ENCODE measurements at places on chromosomes 5 and 9.

- no peak overlapping the region for H3K4me3 ChIP-seq
- no peak overlapping the region for H3K27ac ChIP-seq
- peaks cover 5% of the 10 kb centered on the region for H3K4me1 ChIP-seq
- no peaks in the 10 kb centered on the region for H3K27me3 ChIP-seq
- H3K36me3 ChIP-seq, result no peaks in the 10 kb centered on the region
Observed at GRCh38 chr5:59538750-59539121, 354.8 kb downstream of the PDE4D start.

DNA sequence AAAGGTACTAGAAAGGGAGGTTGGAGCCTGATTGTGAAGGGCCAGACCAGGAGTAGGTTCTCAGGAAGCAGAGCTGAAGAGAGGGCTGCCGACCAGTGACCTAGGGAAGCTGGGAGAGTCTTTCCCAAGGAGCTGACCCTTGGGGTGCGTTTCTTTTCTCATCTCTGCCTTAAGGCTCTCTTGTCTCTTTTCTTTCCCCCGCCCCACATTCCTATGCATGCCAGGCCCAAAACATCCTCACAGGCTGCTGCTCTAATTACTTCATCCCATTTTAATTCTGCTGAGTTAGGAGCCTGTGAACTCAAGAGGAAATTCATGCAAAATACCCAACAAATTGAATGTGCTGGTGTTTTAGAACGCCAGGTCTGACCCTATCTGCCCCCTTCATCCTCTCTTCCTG, 46.9 kb upstream of the HSPA9 start:
- no peak overlapping the region for H3K27ac ChIP-seq
- ATAC-seq, result no peak
- H3K4me3 ChIP-seq, result no peak overlapping the region
- H3K36me3 ChIP-seq, result no peaks in the 10 kb centered on the region
- no peaks in the 10 kb centered on the region for H3K27me3 ChIP-seq

- ATAC-seq, result no peak
- no peak overlapping the region for H3K4me3 ChIP-seq
- no peaks in the 10 kb centered on the region for H3K27me3 ChIP-seq
- no peak overlapping the region for H3K27ac ChIP-seq
- H3K4me1 ChIP-seq, result no peaks in the 10 kb centered on the region
- H3K36me3 ChIP-seq, result no peaks in the 10 kb centered on the region
Observed at GRCh38 chr9:86246752-86247161, 12.7 kb downstream of the C9orf153 start.

- no peaks in the 10 kb centered on the region for H3K36me3 ChIP-seq
- no peak overlapping the region for H3K27ac ChIP-seq
- no peaks in the 10 kb centered on the region for H3K4me1 ChIP-seq
- H3K4me3 ChIP-seq, result no peak overlapping the region
Observed at GRCh38 chr9:471320-471719, 256.7 kb downstream of the DOCK8 start.

- no peaks in the 10 kb centered on the region for H3K4me1 ChIP-seq
- no peaks in the 10 kb centered on the region for H3K27me3 ChIP-seq
- no peak overlapping the region for H3K4me3 ChIP-seq
- no peak for ATAC-seq
Observed at GRCh38 chr5:108649646-108650045, 98.1 kb upstream of the FER start.

DNA sequence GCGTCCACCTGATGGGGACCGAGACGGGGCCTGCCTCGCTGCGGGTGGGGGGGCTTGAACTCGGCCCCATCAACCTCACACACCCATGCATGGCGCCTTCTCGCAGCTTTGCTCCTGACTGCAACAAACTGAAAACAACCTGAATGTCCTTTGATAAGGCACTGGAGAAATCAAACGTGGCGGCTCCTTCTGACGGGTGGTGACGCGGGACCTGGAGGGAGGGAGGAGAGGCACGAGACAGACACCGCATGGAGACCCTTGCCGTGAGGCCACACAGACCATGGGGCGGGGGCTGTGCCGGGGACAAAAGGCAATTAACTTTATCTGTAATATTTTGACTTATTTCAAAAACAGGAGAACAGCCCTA, 48.6 kb downstream of the NACC2 start:
- H3K4me3 ChIP-seq, result no peak overlapping the region
- no peaks in the 10 kb centered on the region for H3K27me3 ChIP-seq
- no peaks in the 10 kb centered on the region for H3K36me3 ChIP-seq
- no peak overlapping the region for H3K27ac ChIP-seq
- no peak for ATAC-seq

DNA sequence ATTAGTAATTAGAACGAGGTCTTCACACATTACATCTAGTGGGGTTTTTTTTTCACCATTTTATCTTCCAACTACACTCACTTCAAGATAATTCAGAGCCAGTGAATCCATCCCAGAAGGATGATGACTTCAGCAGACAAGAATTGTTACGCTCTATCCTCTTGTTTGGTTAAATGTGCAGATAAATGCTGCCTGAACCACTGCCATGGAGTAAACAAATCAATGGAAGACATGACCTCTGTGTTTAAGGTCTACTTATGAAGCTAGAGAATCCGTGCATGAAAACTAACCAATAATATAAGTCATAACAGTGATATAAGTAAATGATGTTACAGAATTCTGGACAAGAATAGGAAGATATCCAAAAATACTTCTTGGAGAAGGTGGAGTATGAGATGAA, 602.6 kb downstream of the TLR4 start:
- ATAC-seq, result no peak
- no peaks in the 10 kb centered on the region for H3K4me1 ChIP-seq
- no peak overlapping the region for H3K4me3 ChIP-seq
- H3K27me3 ChIP-seq, result no peaks in the 10 kb centered on the region
- H3K36me3 ChIP-seq, result no peaks in the 10 kb centered on the region

GRCh38 chr5:149486726-149487635, 64.3 kb downstream of the CSNK1A1 start:
- no peak overlapping the region for H3K4me3 ChIP-seq
- peaks cover 38% of the 10 kb centered on the region for H3K4me1 ChIP-seq
- no peaks in the 10 kb centered on the region for H3K27me3 ChIP-seq
- no peaks in the 10 kb centered on the region for H3K36me3 ChIP-seq
- no peak for ATAC-seq

DNA sequence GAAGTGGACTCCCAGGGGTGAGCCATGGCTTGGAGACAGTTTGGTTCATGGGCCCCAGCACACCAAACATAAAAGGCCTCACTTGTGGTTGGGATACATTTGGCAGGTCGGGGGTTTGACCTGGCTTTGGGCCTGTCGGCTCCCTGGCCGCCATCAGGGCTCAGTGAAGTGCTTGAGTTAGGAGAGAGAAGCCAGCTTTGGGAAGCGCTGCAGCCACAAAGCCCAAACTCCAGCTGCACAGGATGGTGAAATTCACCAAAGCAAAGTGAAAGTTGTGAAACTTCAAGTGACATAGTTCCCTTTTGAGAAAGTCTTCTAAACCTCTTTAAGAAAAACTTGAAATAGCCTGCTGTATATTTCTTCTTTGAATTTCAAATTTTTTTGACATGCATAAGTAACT, 27.5 kb downstream of the SLC46A2 start:
- ATAC-seq, result no peak
- H3K4me3 ChIP-seq, result no peak overlapping the region
- H3K4me1 ChIP-seq, result no peaks in the 10 kb centered on the region
- peaks cover 22% of the 10 kb centered on the region for H3K36me3 ChIP-seq
- H3K27me3 ChIP-seq, result no peaks in the 10 kb centered on the region
- H3K27ac ChIP-seq, result no peak overlapping the region

- no peak for ATAC-seq
- no peaks in the 10 kb centered on the region for H3K27me3 ChIP-seq
- no peaks in the 10 kb centered on the region for H3K4me1 ChIP-seq
- no peak overlapping the region for H3K27ac ChIP-seq
- no peak overlapping the region for H3K4me3 ChIP-seq
- peaks cover 4% of the 10 kb centered on the region for H3K36me3 ChIP-seq
Observed at GRCh38 chr5:80714570-80715298, 60.0 kb upstream of the DHFR start.

DNA sequence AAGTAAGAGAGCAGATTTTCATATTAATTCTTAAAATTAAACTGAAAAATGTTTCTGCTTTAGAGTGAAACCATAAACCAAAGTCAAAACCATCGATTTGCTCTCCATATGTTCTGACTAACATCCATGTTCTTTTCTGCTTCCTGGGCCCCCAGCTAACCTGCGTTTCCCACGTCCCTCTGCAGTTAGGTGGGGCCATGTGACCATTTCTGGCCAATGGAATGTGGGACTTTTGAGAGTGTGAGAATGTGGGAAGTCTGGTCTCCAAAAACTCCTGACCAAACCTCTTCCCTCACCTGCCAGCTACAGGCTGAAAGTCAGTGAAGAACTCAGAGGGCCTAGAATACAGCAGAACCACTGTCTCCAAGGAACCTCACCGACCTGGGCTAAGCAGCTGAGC, 44.9 kb downstream of the ANKH start:
- H3K36me3 ChIP-seq, result no peaks in the 10 kb centered on the region
- no peaks in the 10 kb centered on the region for H3K4me1 ChIP-seq
- no peak overlapping the region for H3K4me3 ChIP-seq
- no peak overlapping the region for H3K27ac ChIP-seq
- ATAC-seq, result no peak
- no peaks in the 10 kb centered on the region for H3K27me3 ChIP-seq

DNA sequence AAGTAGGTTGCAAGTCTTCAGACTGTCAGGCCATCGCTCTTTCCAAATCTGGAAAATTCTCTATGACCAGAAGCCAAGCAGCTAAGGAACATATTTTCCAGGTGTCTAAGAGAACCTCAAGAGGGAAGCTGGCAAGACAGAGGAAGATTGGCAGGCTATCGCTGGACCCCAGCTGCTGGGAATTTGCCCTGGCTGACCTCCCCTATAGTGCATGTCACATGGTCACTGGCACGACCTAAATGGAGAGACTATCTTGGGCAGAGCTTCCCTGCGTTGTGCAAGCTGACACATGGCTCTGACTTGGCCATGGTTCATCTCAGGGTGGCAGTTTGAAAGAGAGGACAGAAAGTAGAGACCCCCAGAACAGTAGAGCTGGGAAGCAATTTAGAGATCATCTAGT, 104.9 kb upstream of the ZNF618 start:
- no peak overlapping the region for H3K4me3 ChIP-seq
- H3K4me1 ChIP-seq, result no peaks in the 10 kb centered on the region
- no peak overlapping the region for H3K27ac ChIP-seq
- ATAC-seq, result no peak

DNA sequence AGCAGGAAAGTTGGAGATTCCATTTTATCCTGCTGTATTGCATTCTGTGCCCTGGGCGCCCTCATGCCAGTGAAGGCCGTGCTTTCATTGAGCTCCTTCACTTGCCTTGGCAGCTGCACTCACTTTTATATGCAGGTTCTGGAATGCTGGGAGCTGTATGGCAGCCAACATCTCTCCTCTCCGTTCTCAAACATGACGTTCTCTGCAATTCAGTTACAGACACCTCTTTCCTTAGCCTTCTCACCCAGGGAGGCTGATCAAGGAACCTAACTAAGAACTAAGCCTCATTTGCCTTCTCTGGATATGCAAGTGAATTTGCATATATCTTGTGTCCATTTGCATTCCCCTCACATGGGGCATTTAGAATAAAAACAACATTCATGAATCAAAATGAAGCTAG, 29.4 kb upstream of the PURA start:
- no peaks in the 10 kb centered on the region for H3K36me3 ChIP-seq
- H3K27ac ChIP-seq, result no peak overlapping the region
- H3K27me3 ChIP-seq, result no peaks in the 10 kb centered on the region
- no peak overlapping the region for H3K4me3 ChIP-seq

GRCh38 chr5:79229357-79230174, 6.4 kb upstream of the JMY start:
- ATAC-seq, result no peak
- H3K4me1 ChIP-seq, result no peaks in the 10 kb centered on the region
- H3K36me3 ChIP-seq, result no peaks in the 10 kb centered on the region
- no peak overlapping the region for H3K27ac ChIP-seq

GRCh38 chr5:33877449-33877848, 14.3 kb downstream of the ADAMTS12 start:
- no peak overlapping the region for H3K4me3 ChIP-seq
- H3K27ac ChIP-seq, result peak overlapping the region; percentile 28
- H3K4me1 ChIP-seq, result no peaks in the 10 kb centered on the region
- no peaks in the 10 kb centered on the region for H3K27me3 ChIP-seq
- H3K36me3 ChIP-seq, result peaks cover 7% of the 10 kb centered on the region
- no peak for ATAC-seq

DNA sequence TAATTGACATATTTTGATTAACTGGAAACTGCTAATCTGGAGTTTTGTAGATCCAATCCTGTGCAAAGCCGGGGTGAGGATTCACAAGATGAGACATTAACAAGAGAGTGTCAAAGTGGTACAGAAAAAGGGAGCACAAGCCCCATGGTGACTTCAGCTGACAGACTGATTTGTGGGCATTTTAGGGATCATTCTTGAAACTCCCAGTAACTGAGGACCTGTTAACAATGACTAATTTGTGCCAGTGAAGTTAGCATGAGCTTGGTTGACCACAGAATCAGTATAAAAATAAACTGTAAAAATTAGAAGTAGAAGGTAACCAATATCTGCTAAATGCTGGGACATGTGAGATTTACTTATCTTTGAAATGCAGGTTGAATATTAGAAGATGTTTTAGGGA, 1578.3 kb downstream of the EFNA5 start:
- no peaks in the 10 kb centered on the region for H3K4me1 ChIP-seq
- no peak overlapping the region for H3K4me3 ChIP-seq
- no peaks in the 10 kb centered on the region for H3K36me3 ChIP-seq
- H3K27me3 ChIP-seq, result no peaks in the 10 kb centered on the region
